Natural killer cell (primary cell): ENCODE measurements at places on chromosomes 12 and 14.

GRCh38 chr12:89933911-89934310 lies 225.3 kb upstream of the ATP2B1 start:
- DNase-seq = no peak

DNA sequence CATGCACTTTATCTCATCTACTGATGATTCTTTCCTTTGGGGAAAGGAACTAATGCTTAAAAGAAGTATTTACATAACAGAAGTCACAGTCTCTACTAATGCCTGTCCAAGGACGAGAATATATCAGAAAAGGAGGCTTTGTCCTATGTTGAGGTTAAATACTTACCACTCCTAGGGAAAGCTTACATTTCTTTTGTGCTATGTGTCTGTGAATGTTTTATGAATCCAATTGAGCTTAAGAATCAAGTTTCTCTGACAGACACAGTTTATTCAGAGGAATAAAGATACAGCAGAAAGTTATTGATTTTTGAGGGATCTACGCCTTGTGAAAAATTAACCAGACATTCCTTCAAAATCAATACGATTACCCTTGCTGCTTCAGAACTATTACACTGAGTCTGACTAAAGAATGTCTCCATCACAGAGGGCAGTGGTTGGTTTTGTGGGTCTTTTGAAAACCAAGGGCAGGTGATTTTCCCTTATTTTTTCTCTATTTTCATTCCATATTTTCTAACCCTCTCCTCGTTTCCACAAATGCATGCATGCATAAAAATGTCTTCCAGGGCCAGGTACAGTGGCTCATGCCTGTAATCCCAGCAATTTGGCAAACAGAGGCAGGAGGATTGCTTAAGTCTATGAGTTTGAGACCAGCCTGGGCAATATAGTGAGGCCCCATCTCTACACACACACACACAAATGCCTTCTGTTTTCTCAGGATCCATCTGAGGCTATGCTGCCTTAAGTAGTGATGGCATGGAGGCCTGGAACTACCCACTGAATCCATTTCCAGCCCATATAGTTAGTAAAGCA lies 1095.1 kb downstream of the GALC start:
- no peak for DNase-seq

DNA sequence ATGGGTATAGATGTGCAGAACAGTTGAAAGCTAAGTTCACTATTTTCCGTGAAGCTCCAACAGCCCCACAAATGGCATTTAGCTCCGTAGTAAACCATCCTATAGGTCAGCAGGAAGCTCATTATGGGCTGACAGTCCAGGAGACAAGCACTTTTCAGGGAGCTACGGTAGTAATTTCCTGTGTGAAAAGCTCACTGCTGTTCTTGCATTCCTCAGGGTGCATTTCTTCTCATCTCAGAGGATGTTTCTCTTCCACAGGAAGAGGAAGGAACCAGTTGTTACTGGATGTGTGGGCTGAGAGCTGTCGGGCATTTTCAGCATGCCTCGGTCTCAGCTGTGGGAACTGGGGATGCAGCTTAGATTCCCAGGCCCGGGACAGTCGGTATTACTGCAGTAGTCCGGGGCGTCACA lies 72.8 kb downstream of the GALNT4 start:
- no peak for DNase-seq

- DNase-seq = no peak
These were observed 145.2 kb upstream of the BTG1 start for GRCh38 chr12:92290886-92291285.

DNA sequence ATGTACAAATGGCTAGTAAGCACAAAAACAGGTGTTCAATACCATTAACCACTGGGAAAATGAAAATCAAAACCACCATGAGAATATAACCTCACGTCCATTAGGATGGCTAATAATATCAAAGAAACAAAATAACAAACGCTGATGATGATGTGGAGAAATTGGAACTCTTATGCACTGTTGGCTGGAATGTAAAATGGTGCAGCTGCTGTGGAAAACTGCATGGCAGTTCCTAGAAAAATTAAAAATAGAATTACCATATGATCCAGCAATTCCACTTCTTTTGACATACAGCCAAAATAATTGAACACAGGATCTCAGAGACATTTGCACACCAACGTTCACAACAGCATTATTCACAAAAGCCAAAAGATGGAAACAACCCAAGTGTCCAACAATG lies 51.5 kb downstream of the TMPRSS12 start:
- no peak for DNase-seq

DNA sequence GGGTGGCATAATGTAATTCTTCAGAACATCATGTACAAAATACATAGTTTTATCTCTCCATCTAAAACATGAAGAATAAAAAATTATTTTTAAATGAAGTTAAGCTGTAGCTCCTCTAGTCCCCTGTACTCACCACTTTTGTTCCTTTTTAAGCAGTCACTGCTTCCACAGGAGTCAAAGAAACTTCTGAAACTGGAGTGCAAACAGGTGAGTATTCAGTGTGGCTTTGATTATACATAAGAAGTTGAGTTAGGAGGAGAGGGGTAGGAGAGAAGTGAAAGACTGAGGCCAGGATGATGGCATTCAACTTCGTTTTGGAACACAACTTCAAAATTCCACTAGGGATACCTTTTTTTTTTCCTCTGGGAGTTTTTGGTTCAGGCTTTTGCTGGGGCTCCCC lies 131.4 kb upstream of the CNTN1 start:
- DNase-seq = no peak

- DNase-seq = no peak
These were observed 317.7 kb downstream of the BMP4 start for GRCh38 chr14:53638966-53639365.

- no peak for DNase-seq
These were observed 2.6 kb upstream of the PRKD1 start for GRCh38 chr14:29930283-29930682.

DNA sequence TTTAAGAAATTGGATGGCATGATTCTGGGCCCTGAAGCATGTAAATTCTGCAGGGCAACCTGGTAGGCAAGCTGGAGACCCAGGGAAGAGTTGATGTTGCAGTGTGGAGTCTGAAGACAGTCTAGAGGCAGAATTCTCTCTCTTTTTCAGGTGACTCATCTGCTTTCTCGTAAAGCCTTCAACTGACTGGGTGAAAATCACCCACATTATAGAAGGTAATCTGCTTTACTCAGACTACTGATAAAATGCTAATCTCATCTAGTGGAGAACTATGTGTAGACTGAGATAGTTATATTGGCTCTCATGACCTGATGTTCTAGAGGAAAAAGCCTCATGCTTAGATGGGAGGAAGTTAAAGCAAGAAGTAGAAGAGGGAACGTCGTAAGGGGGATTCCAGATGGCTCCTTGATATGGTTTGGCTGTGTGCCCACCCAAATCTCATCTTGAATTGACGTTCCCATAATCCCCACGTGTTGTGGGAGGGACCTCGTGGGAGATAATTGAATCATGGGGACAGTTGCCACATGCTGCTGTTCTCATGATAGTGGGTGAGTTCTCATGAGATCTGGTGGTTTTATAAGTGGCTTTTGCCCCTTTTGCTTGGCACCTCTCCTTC lies 723.8 kb downstream of the BCL11B start:
- peak; percentile 48 for DNase-seq

DNA sequence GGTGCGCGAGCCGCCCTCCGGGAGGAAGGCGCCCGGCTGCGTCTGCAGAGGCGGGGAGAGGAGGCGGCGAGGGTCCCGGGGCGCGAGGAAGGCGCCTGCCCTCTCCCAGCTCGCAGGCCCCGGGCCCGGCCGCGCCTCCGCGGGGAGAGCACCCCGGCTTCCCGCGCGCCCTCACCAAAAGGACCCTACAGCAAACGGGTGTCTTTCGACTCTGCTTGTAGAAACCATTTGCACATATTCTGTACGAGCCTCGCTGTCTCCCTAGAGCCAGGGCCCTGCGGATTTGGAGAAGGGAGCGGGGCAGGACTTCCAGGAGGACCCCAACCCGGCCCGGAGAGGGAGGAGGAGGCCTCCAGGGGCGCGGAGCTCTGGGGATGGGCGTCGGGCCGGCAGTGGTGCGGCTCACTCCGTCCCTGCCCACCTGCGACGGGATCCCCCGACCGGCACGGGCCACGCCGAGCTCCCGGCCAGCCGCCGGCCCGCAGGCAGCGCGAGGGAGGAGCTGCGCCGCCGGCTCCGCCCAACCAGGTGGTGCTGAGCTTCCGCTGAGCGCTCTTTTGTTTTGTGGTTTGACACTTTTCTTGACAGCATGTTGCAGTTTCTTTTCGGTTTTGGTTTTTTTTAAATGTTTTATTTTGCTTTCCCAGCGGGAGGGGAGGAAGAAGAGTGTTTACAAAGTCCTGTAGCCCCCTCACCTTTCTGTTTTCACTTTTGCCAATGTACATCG lies 103.3 kb upstream of the FKBP4 start:
- DNase-seq = peak; percentile 39

DNA sequence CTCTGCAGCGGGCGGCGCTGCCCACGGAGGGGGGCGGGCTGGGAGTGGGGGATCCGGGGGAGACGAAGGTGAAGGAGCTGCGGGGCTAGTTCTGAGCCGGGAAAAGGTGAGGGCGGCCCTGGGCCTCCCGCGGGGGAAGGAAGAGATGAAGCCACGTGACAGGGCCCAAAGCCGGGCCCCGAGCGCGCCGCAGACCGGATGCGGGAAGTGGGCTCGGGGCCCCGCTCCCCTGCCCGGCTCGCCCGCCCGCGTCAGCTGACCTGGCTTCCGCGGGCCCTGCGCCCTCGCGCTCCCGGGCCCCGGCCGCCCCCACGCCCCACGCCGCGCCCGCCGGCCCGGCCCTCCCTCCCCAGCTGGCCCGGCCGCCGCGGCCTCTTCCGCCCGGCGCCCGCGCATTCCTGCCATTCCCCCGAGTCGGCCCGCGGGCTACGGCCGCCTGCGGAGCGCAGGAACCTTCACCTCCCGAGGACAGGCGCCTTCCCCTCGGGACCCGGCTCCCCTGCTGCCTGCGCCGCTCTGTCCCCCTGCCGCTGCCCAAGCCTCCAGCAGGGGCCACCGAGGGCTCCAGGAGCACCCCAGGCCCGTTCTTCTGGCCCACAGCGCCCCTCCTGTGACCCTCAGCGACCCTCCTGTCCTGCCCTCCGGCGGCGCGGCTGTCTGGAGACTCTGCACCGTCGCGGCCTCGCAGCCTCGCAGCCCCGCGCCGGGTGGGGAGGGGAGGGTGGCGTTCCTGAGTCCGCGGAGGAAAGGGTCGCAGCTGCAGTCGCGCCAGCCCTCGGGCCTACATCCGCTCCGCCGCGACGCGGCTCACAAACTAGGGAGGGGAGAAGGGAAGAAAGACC lies 20.4 kb downstream of the NINJ2 start:
- peak; percentile 90 for DNase-seq

- no peak for DNase-seq
These were observed 12.7 kb downstream of the HIP1R start for GRCh38 chr12:122847921-122848421.

GRCh38 chr14:81555051-81555450 lies 21.4 kb upstream of the SEL1L start:
- DNase-seq = no peak

DNA sequence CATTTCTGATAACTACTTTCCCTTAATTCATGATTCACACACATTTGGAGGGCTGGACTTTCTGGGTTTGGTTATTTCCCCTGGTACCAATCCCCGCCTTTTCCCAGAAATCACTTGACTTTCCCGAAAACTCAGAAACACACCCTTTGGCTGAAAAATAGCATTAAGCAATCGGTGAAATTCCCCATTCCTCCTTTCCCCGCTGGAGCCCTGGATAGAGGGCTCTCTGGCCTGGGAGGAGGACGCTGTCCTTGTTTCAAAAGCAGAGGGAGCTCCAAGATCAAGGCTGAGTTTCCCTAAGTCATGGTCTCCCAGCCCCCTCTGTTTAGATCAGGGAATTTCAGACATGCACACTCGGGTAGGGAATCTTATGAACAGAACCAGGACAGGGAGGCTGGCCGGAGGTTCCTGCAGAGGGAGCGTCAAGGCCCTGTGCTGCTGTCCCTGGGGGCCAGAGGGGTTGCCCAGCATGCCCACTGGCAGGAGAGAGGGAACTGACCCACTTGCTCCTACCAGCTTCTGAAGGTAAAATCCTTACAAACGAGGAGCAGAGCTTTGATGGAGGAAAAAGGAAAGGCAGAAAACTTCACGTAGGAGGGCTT lies at the start of gene C1S:
C1S (plus strand) TSS at position 366 of the 602 bp plus-strand sequence. CDS start 1,195 bp downstream, outside the sequence.
- DNase-seq = no peak

- no peak for DNase-seq
These were observed 8.6 kb upstream of the USP15 start for GRCh38 chr12:62251609-62251958.

DNA sequence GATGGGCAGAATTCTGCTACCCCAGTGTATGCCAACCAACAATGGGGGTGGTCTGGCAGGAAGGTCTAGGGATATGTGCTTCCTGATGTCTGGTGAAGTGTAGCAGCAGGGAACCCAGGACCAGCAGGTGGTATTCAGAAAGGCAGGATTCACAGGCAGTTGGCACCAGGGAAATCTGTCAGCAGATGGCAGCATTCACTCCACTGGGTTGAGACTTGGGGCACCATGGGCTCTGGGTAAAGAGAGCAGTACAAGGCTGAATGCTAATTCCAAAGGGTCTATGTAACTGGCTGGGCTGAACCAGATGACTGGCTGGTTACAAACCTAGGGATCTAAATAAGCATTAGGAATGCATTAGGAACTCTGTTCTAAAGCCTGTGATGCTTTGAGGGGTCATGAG lies 466.9 kb upstream of the STXBP6 start:
- no peak for DNase-seq

DNA sequence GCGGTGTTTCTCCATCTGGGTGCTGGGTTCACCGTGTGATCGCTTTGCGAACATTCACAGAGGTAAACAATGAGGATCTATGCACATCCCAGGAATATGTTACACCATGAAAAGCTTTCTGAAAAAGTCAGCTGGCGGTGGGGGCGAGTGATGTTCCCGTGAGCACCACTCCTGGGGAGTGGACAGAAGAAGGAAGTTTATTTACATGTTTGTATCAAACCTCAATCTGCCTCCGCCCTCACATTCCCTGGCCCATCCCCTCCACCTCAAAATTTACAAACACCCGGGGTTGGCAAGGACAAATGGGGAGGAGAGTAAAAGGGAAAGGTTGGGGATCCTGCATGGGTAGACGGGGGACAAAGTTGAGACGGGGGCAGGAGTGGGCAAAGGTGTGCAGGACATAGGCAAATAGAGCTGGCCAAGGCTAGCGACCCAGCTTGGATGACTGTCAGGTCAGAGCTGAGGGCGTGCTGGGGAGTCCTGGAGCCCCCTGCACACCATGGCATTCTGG lies 6.9 kb downstream of the TNFRSF1A start:
- DNase-seq = no peak

DNA sequence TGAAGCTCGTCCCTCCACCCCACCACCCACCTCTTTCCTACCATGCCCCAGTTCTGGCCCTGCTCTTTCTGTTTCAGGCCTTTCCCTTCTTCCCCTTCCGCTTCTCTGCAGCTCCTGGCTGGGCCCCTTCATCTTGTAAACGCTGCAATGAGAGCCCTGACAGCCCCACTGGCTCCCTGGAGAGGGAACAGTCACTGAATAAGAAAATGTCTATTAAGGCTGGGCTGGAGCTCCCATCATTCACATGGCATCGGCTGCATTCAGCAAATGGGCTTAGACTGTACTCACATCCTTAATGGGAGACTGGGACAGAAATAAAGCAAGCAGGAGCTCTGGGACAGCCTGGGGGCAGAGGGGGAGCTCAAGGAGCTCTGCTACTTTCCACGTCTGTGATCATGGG lies 45.2 kb upstream of the TUNAR start:
- no peak for DNase-seq

- no peak for DNase-seq
These were observed 39.2 kb upstream of the DYRK2 start for GRCh38 chr12:67609226-67609870.

- DNase-seq = no peak
These were observed 192.1 kb downstream of the VRK1 start for GRCh38 chr14:96989306-96989705.
